ENCODE measurements at places on chromosomes 1 and 21. TPM values are rescaled to one million over a fixed set of nuclear protein-coding genes. Genes with fewer than 3 reads are reported as not detected.

- no peak overlapping the region for H3K27ac ChIP-seq
- H3K4me3 ChIP-seq: no peak overlapping the region
- no peak for DNase-seq
- no peaks in the 10 kb centered on the region for H3K36me3 ChIP-seq
Measured at GRCh38 chr1:197994907-197995407, 77.8 kb downstream of the LHX9 start.

DNA sequence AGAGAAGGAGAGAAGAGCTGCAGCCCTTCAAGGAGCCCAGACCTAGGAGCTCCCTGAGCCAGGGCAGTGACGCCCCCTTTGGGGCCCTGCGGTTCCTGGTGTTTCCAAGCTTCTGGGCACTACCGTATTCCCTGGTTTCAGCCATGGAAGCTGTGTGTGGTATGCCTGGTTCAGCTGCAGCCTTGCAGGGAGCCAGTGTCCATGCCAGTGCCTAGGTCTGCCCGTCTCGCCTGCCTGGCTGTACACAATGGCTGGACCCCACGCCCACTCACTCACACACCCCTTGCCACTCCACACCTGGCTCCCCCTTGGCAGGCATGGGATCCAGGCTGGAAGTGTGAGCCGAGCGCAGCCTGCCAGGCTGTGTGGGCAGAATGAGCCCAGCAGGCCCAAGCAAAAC lies 87.7 kb downstream of the ADARB1 start:
- no peaks in the 10 kb centered on the region for H3K36me3 ChIP-seq
- H3K4me3 ChIP-seq: no peak overlapping the region
- no peak overlapping the region for H3K27ac ChIP-seq
- no peaks in the 10 kb centered on the region for H3K27me3 ChIP-seq
- no peak for DNase-seq

GRCh38 chr1:209567698-209568175 lies 15.8 kb upstream of the CAMK1G start:
- no peak overlapping the region for H3K4me3 ChIP-seq
- H3K4me1 ChIP-seq: no peaks in the 10 kb centered on the region
- no peak for DNase-seq
- peaks cover 4% of the 10 kb centered on the region for H3K27me3 ChIP-seq

GRCh38 chr1:247103859-247104591 lies at the start of gene ZNF669:
TSS of gene ZNF669 (minus strand) at chr1:247104356. CDS start at chr1:247104199, 157 bp downstream.
- H3K36me3 ChIP-seq: peaks cover 17% of the 10 kb centered on the region
- H3K4me3 ChIP-seq: peak within 1 kb of the TSS; percentile 94
- DNase-seq: peak; percentile 96
- no peaks in the 10 kb centered on the region for H3K27me3 ChIP-seq
- peak within 1 kb of the TSS; percentile 85 for H3K27ac ChIP-seq
- H3K4me1 ChIP-seq: peaks cover 17% of the 10 kb centered on the region

- no peaks in the 10 kb centered on the region for H3K27me3 ChIP-seq
- no peak overlapping the region for H3K4me3 ChIP-seq
- no peak for DNase-seq
- H3K27ac ChIP-seq: no peak overlapping the region
Measured at GRCh38 chr1:30895944-30896660, 12.5 kb downstream of the SDC3 start.

DNA sequence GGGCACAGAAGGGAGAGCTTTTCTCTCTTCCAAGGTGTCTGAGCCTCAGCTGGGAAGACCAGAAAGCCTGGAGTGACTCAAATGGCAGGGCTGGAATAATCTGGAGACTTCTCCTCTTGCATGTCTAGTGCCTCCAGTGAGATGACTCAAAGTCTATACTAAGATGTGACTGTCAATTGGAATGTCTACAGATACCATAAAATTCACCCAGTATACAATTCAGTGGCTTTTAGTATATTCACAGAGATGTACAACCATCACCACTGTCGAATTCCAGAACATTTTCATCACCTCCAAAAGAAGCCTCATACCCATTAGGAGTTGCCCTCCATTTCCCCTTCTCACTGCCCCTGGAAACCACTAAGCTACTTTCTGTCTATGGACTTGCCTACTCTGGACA lies 47.9 kb upstream of the CNN3 start:
- H3K4me1 ChIP-seq: peaks cover 32% of the 10 kb centered on the region
- no peak overlapping the region for H3K4me3 ChIP-seq
- H3K36me3 ChIP-seq: no peaks in the 10 kb centered on the region

DNA sequence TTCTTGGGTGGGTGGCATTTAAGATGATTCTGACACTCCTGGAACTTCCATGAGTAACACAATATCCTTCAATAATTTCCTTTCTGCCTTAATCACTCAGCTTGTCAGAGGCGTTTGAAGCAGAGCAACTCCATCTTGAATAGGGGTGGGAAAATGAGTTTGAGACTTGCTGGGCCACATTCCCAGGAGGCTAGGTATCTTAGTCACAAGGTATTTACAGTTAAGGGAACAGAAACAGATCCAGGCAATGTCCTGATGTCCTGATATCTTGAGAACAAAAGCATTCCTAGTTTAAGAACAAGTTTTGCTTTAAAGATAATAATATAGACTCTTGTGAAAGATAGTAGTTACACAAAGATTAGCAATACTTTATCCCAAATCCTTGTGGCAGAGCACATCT lies 76.6 kb upstream of the KIAA0040 start:
- no peaks in the 10 kb centered on the region for H3K36me3 ChIP-seq
- DNase-seq: no peak
- H3K4me1 ChIP-seq: no peaks in the 10 kb centered on the region
- H3K4me3 ChIP-seq: no peak overlapping the region
- H3K27ac ChIP-seq: no peak overlapping the region
- H3K27me3 ChIP-seq: no peaks in the 10 kb centered on the region

DNA sequence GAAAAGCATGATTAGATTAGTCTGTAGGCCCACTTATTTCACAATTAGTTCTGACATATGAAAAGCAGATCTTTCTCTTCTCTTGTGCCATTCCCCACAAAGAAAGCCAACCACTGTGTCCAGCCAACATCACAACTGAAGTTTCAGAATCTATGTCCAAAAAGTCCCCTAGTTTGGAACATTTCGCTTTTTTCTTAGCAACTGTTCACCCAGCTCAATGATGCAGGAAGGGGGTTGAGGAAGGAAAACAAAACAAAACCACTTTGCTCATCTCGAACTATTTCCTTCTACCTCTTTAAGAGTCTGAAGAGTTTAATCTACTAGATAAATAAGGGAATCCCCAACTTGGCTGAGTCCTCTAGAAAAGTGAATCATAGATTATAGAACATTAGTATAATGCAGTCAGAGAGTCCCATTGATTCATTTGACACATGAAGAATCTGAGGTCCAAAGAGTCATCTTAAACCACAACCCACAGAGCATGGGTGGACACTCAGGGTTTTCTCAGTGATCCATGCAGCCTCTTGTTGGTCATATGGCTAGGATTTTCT lies 159.3 kb upstream of the SGIP1 start:
- no peaks in the 10 kb centered on the region for H3K4me1 ChIP-seq
- no peak overlapping the region for H3K27ac ChIP-seq
- no peaks in the 10 kb centered on the region for H3K36me3 ChIP-seq
- no peaks in the 10 kb centered on the region for H3K27me3 ChIP-seq

GRCh38 chr1:41093826-41094225 lies 72.3 kb upstream of the SLFNL1 start:
- no peaks in the 10 kb centered on the region for H3K27me3 ChIP-seq
- no peak overlapping the region for H3K27ac ChIP-seq
- H3K4me1 ChIP-seq: no peaks in the 10 kb centered on the region
- H3K4me3 ChIP-seq: no peak overlapping the region
- no peak for DNase-seq
- no peaks in the 10 kb centered on the region for H3K36me3 ChIP-seq

The GBP4 gene
- total RNA-seq: 63.5 TPM

The ZNF683 gene
- 0.25 TPM for total RNA-seq

The UTS2 gene
- total RNA-seq: 0.65 TPM

The LCE1C gene
- total RNA-seq: not detected

The CHRM3 gene
- 6.2 TPM for total RNA-seq

The RGS1 gene
- 2.7 TPM for total RNA-seq

The CDC7 gene
- total RNA-seq: 3.5 TPM

The LENEP gene
- not detected for total RNA-seq

All from adrenal gland (tissue), 19 donors.